ENCODE measurements at places on chromosomes 12 and 14. TPM values are rescaled to one million over a fixed set of nuclear protein-coding genes. Genes with fewer than 3 reads are reported as not detected.

The OTX2 gene
- polyA plus RNA-seq, result not detected

The TMPRSS12 gene
- polyA plus RNA-seq, result not detected

The PLEKHG7 gene
- not detected for polyA plus RNA-seq

The LTB4R gene
- 63.3 TPM for polyA plus RNA-seq

The ABCD2 gene
- 0.02 TPM for polyA plus RNA-seq

The ERP27 gene
- polyA plus RNA-seq, result 0.51 TPM

The CPNE6 gene
- 0.06 TPM for polyA plus RNA-seq

The LTB4R2 gene
- 11.6 TPM for polyA plus RNA-seq

The DLGAP5 gene
- 6.0 TPM for polyA plus RNA-seq

The EFS gene
- polyA plus RNA-seq, result 23.1 TPM

The TSHR gene
- not detected for polyA plus RNA-seq

The CAND1 gene
- 25.7 TPM for polyA plus RNA-seq

The CACNA1C gene
- polyA plus RNA-seq, result 2.1 TPM

The KRT78 gene
- polyA plus RNA-seq, result 1,998 TPM

The PRH2 gene
- polyA plus RNA-seq, result not detected

The NEMF gene
- 19.9 TPM for polyA plus RNA-seq

The TAS2R19 gene
- 0.08 TPM for polyA plus RNA-seq

The RND1 gene
- polyA plus RNA-seq, result 2.6 TPM

The CD163L1 gene
- 0.39 TPM for polyA plus RNA-seq

The VRTN gene
- polyA plus RNA-seq, result not detected

The GNS gene
- polyA plus RNA-seq, result 9.9 TPM

The PTPRB gene
- polyA plus RNA-seq, result 1.6 TPM

The RIMKLB gene
- polyA plus RNA-seq, result 11.2 TPM

The INHBC gene
- polyA plus RNA-seq, result 0.01 TPM

The SCNN1A gene
- polyA plus RNA-seq, result 98.7 TPM

The IL22 gene
- polyA plus RNA-seq, result not detected

The RIC8B gene
- polyA plus RNA-seq, result 1.2 TPM

The KRT71 gene
- not detected for polyA plus RNA-seq

The RERGL gene
- polyA plus RNA-seq, result 2.1 TPM

The AKAP6 gene
- 1.5 TPM for polyA plus RNA-seq

Measured in esophagus (tissue), 2 donors.